Chondrocyte (in vitro differentiated cells): ENCODE measurements at places on chromosomes 1 and 21. TPM values are rescaled to one million over a fixed set of nuclear protein-coding genes. Genes with fewer than 3 reads are reported as not detected.

The DMRTA2 gene
- not detected in 3 replicates for total RNA-seq

- no peak for DNase-seq
Observed at GRCh38 chr1:193457676-193458075, 271.3 kb upstream of the B3GALT2 start.

The UTS2 gene
- not detected in 3 replicates for total RNA-seq

GRCh38 chr1:66375125-66375524 lies 158.8 kb upstream of the SGIP1 start:
- DNase-seq, result no peak

The MSH4 gene
- 0.20 to 0.48 TPM in 2 of 3 replicates, not detected in the other for total RNA-seq

The RHD gene
- not detected in 3 replicates for total RNA-seq

The SLC16A4 gene
- 16.5 to 23.9 TPM (median 17.0 TPM) in 3 replicates for total RNA-seq

The AK5 gene
- 6.1 to 6.9 TPM (median 6.2 TPM) in 3 replicates for total RNA-seq

GRCh38 chr1:209570743-209571142 lies 12.8 kb upstream of the CAMK1G start:
- DNase-seq, result no peak

GRCh38 chr1:68544651-68545050 lies 47.8 kb upstream of the DEPDC1 start:
- DNase-seq, result no peak

The DAB1 gene
- total RNA-seq, result 0.12 TPM in 1 of 3 replicates, not detected in the others

The PLA2G4A gene
- total RNA-seq, result 0.10 to 4.1 TPM (median 0.44 TPM) in 3 replicates

DNA sequence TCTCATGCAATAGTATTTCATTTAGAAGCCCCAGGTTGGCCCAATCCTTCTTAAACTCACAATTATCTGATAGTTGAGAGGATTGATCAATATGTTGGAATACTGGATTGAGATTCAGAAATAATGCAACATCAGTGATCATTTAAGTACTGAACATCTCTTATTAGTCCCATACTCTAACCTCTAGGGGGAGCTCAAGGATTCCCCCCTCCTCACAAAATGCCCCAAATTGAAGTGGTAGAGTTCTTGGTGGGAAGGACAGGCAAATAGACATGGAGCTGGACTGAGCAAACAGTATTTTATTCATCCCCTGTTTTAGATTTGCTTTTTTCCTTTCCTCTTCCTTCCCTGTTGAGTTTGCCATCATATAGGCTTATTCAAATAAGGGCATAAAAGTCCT lies 62.8 kb downstream of the NGF start:
- no peak for DNase-seq

DNA sequence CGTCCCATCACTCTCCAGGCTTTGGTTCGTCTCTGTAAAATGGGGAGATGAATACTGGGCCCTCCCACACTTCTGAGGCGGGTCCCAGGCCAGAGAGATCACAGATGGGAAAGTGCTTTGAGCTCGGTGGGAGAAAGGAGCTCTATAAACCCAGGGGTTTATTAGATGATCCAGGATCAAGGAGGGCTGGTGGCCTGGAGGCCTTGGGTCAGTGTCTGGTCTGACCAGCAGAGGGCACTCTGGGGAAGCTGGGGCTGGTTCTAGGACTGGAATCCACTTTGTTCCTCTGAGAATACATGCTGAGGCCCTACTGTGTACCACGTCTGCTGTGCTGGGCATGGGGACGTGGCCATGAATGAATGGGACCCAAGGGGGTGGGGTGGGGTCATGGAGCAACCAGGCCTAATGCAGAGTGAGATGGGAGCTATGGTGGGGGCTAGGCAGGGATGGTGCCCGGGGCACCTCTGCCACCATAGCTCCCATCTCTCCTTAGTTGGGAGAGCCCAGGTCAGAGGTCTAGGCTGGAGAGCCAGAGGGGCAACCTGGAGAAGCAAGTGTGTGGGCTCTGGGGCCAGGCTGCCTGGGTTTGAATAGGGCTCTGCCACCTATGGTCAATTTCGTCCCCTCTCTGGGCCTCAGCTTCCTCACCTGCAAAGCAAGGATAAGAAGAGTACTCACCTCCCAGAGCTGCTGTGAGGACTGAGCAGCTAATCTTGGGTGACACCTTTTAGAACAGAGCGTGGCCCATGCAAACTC lies 9.0 kb upstream of the FAM131C start:
- DNase-seq, result peak; percentile 52

The TENT5C gene
- total RNA-seq, result 0.20 to 0.41 TPM (median 0.21 TPM) in 3 replicates

The SYDE2 gene
- total RNA-seq, result 13.1 to 17.8 TPM (median 13.4 TPM) in 3 replicates

The TRIM46 gene
- total RNA-seq, result 9.6 to 10.7 TPM (median 9.7 TPM) in 3 replicates

DNA sequence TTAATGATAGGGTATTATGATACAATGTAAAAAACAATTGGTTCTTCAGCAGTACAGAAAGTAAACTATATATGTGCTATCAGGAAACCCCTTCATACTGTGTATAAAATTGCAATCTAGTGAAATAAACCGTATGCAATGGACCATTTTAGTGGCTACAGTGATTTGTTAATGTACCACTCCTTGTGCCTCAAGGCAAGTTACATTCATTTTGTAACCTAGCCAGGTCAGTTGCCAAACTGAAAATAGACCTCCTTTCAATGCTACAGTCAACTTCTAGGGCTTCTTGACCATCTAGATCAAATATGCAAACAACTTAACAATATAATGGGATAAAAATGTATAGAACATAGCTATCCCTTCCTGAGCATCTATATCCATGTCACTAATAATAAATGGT lies 52.0 kb upstream of the RAVER2 start:
- DNase-seq, result no peak

DNA sequence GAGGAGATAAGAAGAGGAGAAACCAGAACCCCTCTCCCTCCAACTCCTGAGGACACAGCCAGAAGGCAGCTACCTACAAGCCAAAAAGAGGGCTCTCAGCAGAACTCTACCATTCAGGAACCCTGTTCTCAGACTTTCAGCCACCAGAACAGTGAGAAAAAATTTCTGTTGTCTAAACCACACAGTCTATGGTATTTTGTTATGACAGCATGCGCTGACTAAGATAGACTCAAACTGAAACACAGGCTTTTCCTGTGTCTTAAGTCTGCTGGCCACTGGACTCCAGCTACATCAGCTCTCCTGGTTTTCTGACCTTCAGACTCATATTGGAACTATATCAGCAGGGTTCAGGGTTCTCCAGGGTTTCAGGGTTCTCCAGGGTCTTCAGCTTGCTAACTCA lies 126.5 kb upstream of the TNFSF4 start:
- no peak for DNase-seq

The GLUL gene
- 79.1 to 122 TPM (median 94.4 TPM) in 3 replicates for total RNA-seq

The RUNX3 gene
- 1.8 to 2.9 TPM in 2 of 3 replicates, not detected in the other for total RNA-seq

DNA sequence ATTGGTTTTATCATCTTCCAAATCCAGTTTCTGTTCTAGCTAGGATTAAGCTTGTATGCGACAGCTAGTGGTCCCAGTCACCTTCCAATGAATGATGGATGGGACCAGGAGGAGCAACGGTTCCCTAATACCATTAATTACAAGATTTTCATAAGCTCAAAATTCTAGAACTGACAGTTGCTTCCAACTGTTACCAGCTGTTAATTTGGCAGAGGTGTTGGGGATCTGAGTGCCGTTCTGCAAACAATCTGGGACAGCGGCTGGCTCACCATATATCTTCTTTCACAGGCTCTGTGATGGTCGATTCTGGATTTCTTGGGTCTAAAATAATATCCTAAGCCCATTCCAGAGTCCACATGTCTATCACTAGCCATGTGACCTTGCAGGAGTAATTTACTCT lies 34.5 kb upstream of the RALGPS2 start:
- DNase-seq, result no peak

The NIT1 gene
- total RNA-seq, result 25.3 to 33.1 TPM (median 27.6 TPM) in 3 replicates

DNA sequence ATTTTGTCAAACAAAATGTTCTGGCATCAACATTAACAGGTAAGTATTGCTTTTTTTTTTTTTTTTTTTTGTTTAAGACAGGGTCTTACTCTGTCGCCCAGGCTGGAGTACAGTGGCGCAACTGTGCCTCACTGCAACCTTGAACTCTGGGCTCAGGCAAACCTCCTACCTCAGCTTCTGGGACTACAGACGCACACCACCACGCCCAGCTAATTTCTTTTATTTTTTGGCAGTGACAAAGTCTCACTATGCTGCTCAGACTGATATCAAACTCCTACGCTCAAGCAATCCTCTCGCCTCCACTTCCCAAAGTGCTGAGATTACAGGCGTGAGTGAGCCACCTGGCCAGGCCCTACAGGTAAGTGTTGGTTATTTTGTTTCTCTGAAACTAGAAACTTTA lies 2.4 kb downstream of the TUT4 start:
- no peak for DNase-seq

- DNase-seq, result no peak
Observed at GRCh38 chr1:10007169-10007568, 10.1 kb downstream of the RBP7 start.

- DNase-seq, result no peak
Observed at GRCh38 chr21:22346576-22346975, 1348.4 kb downstream of the NCAM2 start.

The BRINP2 gene
- not detected in 3 replicates for total RNA-seq

GRCh38 chr1:200991097-200991614 lies 32.4 kb downstream of the KIF21B start:
- no peak for DNase-seq

GRCh38 chr21:42648606-42649005 lies 4.8 kb upstream of the PDE9A start:
- peak; percentile 35 for DNase-seq

DNA sequence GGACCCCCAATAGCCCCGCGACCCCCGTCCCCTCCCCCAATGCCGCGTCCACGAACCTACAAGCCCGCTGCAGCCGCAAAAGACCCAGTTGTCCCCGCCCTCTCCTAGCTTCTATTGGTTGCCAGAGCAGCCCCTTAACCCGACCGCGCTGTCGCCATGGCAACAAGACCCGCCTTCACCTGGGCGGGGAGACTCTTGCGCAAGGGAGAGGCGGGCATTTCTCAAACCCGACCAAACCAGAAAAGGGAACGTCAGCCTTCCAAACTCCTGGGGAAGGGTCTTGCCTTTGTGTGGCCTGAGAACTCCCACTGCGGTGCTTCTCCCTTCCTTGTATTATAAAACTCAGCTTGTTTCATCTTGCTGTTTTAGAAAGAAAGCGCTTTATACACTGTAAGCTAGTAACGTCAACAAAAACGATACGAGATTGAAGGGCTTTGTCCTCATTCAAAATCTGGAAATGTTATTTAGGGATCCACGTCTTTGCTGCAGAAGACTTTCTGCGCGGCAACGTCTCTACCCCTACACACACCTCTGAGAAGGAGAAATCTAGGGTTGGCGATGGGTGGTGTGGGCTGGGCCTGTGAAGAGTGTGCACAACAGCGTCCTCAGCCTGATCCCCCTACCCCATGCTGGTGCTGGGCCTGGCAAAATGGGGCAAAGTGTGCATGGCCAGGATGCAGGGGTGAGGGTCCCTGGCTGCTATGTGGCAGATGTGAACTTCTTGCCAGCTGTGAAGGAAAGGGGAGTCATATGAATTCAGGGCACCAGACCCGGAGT lies at the start of gene TMEM9:
Gene TMEM9, minus strand, starts transcription at position 86 of the 777 bp plus-strand sequence. CDS start 551 bp downstream, outside the sequence.
- no peak for DNase-seq

DNA sequence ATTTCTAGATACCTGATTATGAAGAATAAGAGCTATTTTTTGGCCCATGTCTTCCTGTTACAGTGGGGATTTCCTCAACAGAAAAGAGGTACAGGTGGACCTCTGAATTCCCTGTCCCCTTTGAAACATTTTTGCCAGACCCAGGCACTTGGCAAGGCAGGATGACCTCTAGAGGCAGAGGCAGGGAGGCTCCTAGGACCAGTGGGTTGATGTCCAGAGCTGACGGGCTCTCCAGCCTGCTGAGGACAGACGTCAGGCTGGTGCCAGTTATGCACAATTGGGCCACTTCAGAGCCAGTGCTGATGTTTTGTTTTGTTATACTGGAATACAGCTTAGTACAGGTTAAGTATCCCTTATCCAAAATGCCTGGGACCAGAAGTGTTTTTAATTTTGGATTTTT lies 18.5 kb upstream of the A3GALT2 start:
- no peak for DNase-seq

The ANGPTL1 gene
- total RNA-seq, result 2.6 to 4.7 TPM (median 3.6 TPM) in 3 replicates

DNA sequence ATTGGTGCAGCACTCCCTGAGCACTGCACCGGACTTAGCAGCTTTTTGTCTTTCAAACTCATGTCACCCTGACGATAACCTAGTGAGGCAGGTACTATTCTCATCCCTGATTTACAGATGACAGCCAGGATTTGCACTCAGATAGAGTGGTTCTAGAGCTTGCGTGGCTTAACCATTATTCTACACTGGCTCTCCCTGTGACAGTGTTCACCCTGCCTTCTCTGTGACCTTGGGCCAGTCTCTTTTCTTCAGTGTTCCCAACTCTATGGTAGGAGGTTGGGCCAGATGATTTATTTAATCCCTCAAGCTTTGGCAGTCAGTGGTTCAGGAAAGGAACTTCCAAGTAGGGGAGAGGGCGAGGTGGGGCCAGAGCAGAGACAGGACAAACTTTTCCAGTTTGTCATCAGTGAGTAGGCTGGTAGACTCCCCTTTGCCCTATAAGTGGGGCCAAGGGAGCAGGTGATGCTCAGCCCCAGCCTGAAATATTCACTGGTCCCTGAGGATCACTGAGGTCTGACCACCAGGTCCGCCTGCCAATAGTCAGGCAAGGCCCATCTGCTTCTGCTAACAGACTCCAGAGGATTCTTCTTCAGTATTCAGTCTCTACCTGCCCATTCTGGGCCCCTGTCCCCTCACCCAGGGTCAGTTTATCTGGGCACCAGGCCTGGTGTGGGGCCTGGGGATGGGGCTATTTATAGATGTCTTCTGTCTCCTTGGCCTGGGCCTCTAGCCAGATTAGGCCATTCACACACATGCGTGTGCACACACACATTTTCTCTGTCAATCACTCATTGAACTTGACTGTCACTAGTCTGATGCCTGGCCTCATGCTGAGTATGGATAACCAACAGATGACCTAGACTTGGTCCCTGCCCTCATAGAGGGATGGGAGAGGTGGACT lies 8.8 kb upstream of the FABP3 start:
- DNase-seq, result no peak

DNA sequence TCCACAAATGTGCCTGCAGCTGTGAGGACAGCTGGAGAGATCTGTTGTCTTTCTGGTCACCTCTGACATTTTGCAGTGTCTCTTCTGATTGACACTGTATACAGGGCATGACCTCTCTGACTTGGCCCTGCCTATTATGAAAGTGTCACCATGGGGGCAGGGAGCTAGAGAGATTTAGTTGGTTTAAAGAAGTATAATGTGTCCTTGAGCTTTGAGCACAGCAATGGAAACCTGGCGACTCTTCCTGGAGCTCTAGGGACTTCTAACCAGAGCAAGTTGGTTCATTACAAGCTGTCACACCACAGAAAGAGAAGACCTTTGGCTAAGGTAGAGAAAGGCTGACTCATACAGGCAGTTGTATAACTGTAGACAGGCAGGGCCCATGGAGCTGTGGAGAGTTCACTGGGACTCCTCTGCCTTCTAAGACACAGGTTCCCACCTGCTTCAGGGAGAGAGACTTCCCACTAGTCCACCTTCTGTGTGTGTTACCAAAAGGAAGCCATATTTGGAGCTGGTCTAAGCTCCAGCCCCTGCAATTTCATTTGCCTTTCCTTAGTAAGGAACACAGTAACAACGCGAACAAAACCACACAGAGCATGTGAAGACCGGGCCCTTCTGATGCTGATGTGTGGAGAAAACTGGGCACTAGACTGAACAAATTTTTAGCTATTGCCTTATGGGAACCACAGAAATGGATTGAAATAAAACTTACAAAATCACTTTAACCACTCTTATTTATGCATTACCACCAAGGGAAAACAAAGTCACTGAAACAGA lies 90.5 kb upstream of the ADAR start:
- no peak for DNase-seq

GRCh38 chr1:94395231-94395630 lies 23.0 kb upstream of the ABCD3 start:
- DNase-seq, result no peak

The PTBP2 gene
- 11.5 to 19.4 TPM (median 13.2 TPM) in 3 replicates for total RNA-seq

The E2F2 gene
- total RNA-seq, result 0.72 to 4.3 TPM (median 0.87 TPM) in 3 replicates

- DNase-seq, result no peak
Observed at GRCh38 chr21:37032293-37032692, 25.8 kb downstream of the RIPPLY3 start.

The RRP15 gene
- total RNA-seq, result 15.2 to 18.2 TPM (median 16.9 TPM) in 3 replicates
